ENCODE measurements at places on chromosomes 12 and 14.

GRCh38 chr12:44875417-44875953 lies 630 bp downstream of the NELL2 start:
- DNase-seq = no peak

DNA sequence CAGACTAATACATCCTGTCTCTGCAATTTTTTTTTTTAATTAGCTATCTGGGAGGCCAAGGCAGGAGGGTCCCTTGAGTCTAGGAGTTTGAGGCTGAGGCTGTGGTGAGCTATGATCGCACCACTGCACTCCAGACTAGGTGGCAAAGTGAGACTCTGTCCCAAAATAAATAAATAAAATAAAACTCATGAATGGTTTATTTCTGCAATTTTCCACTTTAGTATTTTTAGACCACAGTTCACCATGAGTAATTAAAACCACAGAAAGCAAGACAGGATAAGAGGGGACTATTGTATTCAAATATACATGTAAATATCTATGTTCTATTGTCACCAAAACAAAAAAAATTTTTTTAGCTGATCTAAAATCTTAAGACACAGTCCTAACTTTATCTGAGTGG lies 17.8 kb downstream of the TAOK3 start:
- no peak for DNase-seq

- DNase-seq = no peak
These were observed 14.2 kb upstream of the PLEK2 start for GRCh38 chr14:67426161-67426560.

DNA sequence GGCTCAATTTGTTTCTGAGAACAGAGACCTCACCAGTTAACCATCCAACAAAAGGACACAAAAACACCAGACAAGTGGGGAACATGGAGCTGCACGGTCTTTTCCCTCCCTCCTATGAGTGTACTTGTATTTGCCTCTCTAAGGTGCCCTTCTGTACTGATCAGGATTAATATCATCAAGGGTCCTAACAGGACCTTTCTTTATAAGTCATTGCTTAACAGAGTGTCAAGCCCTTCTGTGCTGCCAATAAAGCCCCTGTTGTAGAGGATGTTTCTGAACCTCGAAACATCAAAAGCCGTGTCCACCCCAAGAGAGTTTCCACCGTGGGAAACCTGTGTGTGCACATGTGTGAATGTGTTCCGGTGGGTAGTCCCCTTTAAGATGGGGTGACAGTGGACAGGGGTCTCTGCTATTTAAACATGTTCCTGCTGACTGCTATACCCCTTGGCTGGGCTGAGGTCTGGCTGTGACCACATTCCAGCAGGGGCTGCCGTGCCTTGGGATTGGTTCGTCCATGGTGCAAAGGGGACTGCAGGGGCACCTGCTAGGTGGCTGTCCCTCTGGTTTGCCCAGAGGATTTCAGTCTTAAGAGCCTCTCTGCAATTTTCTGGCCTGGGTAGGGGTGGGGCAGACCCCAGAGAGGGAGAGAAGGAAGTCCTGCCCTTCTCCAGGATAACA lies 6.0 kb downstream of the ESRRB start:
- no peak for DNase-seq

DNA sequence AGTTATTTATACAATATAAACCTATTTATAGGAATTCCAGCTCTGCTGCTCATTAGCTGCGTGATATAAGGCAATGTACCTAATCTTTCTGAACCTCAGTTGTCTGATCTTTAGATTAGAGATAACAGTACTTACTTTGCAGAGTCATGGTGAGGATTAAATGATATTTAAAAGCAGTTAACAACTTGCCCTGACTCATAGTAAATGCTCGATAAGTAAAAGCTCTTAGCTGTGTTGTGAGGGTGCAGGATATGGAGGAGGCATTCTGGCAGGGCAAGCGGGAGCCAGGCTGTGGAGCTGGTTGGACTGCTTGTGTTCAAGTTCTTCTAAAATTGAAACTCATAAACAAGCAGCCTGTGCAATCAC lies 140.0 kb upstream of the PRICKLE1 start:
- no peak for DNase-seq

DNA sequence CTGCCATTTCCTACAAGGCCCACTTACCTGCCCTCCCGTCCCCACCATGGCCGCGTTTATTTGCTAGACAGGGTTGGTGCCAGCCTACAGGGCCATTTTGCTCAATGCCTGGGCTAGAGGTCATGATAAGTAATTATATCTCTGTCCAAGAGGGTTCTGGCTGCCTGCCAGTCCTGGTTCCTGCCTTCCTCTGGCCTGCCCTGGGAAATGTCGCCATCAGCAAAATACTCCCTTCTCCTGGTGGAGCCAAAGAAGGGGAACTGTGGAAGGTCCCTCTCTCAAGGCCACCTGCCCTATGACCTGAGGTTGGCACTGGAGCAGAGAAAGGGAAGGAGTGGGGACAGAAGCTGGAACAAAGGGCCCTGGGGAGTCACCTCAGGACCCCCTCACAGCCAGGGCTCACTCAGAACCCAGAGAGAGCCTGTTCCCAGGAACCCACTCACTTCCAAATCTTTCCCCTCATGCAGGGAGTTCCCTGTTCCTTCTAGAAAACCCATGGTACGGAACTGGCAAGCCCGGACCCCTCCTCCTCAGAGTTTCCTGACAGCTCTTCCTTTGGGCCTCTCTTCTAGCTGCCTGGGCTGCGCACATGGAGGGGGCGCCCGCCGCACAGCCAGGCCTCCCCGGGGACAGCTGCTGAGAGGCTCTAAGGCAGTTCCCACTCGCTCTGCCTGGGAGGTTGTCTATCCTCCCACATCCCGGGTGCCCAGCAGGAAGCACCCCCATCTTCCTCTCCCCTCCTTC lies 280.5 kb downstream of the DPF3 start:
- no peak for DNase-seq

DNA sequence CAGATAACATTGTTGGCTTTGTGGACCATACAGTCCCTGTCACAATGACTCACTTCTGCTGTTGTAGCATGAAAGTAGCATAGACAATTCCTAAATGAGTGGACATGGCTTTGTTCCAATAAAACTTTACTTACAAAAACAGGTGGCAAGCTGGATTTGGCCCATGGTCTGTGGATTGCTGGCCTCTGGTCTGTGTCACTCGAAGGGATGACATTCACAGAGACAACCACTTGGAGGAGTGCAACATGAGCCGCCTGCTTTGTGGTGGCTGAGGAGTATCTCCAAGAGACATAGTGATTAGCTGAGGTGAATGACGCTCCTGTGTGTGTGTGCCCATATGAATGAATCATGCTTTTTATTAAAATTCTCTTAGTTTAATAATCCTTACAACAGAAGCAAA lies 81.3 kb upstream of the NRXN3 start:
- no peak for DNase-seq

GRCh38 chr14:61077951-61078720 lies 97.1 kb downstream of the SLC38A6 start:
- DNase-seq = no peak

GRCh38 chr12:113667095-113667494 lies 195.4 kb upstream of the LHX5 start:
- DNase-seq = no peak

DNA sequence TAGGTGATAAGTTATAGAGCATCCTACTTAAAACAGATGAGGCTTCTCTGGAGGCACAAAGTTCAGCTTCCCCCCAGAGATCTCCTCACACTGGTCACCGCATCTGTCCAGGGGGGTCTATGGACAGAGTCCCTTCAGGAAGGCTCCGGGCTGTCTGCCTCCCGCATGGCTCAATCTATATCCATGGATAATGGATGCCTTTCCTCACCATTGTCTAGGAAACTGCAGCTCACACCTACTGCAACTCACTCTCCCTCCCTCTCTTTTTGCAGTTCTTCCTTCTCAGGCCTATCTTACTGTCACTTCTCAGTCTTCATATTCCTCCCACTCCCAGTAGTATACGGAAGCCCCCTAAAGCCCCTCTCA lies 100.6 kb upstream of the BCL2L14 start:
- DNase-seq = no peak

DNA sequence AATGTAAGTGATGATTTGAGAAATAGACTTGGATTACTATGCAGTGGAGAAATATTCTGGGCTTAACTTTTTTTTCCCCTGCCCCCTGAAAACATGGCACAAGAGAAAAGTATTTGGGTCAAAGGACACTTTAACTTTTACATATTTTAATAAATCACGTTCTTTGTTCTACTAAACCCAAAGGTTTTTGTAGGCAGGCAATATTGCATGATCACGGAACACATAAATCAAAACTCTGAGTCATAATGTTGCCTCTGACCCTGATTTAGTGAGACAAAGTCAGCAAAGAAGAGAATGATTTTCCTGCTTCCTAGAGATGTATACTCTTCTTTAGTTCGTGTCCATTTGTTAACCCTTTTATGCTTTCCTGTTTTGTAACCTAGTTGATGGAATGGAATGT lies 38.0 kb downstream of the ABCD2 start:
- no peak for DNase-seq

DNA sequence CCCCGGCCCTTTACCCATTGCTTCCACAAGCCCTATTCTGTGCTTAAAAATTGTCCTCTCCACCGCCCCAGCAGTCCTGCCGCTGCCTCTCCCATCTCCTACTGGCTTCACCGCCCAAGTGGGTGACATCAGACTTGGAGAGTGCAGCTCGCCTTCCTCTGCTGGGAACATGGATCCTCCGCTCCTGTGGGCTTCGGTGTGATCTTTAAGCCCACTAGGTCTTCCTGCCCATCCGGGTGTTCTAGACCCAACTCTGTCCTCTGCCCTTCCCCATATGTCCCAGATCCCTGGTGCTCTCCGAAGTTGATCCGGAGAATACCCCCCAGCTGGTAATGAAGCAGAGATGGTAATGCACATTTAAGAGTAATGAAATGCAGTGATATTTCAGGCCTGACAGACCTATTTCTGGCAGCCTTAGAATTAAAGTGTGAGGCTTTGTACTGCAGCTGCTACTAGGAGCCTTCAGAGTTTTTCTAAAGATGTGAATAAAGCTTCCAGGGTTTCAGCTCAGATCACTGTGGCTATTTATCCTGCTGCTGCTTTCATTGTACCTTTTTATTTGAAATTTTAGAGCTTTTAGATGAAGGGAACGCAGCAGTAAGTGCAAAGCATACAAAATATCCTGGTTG lies 22.9 kb upstream of the CTDSP2 start:
- no peak for DNase-seq

DNA sequence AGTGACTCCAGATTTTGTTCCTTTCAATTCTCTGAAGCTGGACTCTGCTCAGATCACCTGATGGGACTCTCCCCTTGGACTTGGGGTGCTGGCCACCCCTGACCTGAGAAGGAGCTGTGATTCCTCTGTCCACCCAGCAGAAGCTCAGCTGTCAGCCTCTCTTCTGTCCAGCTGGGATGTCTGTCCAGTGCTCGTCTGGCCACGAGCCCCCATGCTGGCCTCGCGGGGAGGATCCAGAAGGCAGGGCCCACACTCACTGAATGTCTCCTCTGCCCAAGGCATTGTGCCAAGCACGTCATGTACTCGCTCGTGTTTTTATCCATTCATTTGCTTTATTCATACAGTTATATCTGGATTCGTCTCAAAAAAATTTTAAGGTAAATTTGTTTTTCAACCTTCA lies 14.2 kb upstream of the SLC24A4 start:
- DNase-seq = no peak

- no peak for DNase-seq
These were observed 78.1 kb upstream of the GALNT9 start for GRCh38 chr12:132407451-132407961.

DNA sequence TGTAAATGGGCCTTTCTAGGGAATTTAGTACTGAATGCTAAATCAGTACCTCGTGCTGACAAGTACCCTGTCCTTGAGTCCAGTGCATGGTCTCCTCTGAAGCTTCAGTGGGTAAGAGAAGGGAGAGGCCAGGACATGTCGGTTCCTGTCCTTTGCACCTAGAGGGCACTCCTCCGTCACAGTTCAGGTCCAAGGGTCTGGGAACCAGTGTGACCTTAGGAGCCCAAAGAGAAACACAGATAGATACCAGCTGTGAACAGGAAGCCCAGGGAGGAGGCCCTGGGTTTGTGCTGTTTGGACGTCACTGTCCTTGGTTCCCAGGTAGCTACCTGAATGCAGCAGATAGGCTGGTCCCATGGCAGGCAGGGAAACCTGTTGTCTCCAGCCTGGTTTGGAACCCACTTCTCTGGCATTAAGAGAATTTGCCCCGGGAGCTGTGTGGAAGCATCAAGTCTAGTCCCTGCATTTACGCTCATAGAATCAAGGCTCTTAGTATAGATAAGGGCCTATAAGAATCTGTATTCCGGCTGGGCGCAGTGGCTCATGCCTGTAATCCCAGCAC lies 3.9 kb upstream of the FGF23 start:
- DNase-seq = no peak

GRCh38 chr14:55536204-55536708 lies 43.8 kb upstream of the KTN1 start:
- DNase-seq = no peak

- no peak for DNase-seq
These were observed at the start of gene BRI3BP for GRCh38 chr12:124993626-124994436. BRI3BP (plus strand) TSS chr12:124993645; CDS start chr12:124993791, 146 bp downstream.

DNA sequence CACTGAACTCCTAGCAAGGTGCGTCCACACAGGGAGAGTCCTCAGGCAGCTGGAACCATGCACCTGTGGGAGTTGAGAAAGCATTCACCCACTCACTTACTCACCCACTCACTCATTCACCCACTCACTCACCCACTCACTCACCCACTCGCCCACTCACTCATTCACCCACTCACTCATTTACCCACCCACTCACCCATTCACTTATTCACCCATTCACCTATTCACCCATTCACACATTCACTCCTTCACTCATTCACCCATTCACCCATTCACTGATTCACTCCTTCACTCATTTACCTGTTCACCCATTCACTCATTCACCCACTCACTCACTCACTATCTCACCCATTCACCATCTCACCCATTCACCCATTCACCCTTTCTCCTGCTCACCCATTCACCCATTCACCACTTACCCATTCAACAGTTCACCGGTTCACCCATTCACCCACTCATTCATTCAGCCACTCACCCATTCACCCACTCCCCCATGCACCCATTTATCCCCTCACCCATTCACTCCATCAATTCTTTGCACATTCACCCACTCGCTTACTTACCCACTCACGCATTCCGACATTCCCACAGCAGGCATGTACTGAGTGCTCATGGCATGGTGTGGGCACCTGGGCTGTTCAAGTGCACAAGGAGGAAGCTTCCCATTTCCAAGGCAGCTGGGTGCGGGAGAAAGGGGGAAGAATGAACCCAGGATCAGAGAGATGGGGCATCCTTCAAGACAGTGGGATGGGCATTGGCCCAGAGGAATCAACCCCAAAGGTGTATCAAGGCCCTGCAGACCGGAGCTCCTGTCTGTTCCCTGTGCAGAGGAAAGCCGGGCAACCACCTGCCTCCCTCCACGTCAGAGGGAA lies 135.2 kb upstream of the C14orf180 start:
- no peak for DNase-seq

DNA sequence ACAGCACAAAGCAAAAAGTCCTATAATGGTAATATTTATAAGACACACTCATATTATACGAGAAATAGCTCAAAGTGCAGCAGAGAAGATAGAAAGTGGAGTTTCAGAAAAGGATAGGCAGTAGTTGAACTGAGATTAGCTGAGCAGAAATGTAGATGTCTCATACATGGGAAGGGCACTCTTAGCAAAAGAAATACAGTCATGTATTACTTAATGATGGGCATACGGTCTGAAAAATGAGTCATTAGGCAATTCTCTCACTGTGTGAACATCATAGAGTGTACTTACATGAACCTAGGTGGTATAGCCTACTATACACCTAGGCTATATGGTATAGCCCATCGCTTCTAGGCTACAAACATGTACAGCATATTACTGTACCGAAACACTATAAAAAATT lies 671.3 kb downstream of the RPS29 start:
- no peak for DNase-seq

Data from AG04449 (cell line).